ENCODE measurements at places on chromosomes 12 and 14. TPM values are rescaled to one million over a fixed set of nuclear protein-coding genes. Genes with fewer than 3 reads are reported as not detected.

GRCh38 chr12:2348482-2348852 is 295.7 kb downstream of the CACNA1C start:
- DNase-seq: no peak

Gene RFLNA
- total RNA-seq: 1.1 TPM

Gene EFS
- total RNA-seq: 10.8 TPM

DNA sequence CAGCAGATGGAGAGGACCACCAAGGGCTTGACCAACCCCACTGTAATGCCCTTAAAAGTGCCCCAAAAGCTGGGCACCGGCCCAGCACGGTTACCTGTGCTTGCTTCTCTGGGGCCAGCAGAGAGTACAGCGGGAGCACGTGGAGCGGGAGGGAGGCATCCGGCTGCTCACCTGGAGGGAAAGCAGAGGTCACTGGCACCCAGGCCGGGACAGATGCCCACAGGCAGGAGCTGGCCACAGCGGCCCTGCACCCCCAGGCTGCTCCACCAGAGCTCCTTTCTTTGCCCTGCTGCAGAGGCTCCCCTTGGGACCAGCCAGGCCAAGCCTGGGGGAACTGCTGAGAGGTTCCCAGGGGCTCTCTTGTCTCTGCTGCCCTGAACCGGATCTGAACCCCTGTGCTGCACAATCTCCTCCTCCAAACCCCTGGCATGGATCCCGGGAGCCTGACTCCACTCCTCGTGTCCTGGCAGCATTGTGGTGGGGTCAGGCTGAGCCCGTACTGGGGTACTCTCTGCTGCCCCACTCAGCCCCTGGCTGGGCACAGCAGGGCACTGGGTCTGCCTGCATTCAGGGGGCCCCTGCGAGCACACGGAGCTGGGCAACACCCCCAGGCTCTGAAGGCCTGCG is 24.0 kb downstream of the DHX37 start:
- no peak for DNase-seq

Gene APOF
- not detected for total RNA-seq

Gene SERPINA1
- not detected for total RNA-seq

DNA sequence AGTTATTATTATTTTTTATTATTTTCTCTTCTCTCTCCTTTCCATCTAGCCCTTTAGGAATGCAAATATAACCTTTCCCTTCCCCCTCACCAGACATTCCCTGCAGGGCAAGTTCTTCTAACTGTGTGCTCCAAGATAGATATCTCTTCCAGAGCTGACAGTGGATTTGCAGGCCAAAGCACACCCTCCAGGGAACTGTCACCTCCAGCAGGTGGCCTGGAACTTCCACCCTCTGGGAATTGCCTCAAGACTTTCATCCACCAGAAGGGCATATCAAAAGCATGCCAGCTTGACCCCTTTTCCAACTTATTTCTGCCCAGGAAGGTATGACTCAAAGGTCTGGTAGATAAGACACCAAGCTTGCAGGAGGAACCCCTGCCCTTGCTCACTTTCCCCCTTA is 13.6 kb upstream of the KCNA5 start:
- DNase-seq: no peak

Gene CLEC4C
- not detected for total RNA-seq

GRCh38 chr12:18837505-18837904 is 99.6 kb downstream of the CAPZA3 start:
- peak; percentile 29 for DNase-seq

Gene SERPINA6
- total RNA-seq: not detected

Gene CLEC2B
- total RNA-seq: 16.5 TPM

DNA sequence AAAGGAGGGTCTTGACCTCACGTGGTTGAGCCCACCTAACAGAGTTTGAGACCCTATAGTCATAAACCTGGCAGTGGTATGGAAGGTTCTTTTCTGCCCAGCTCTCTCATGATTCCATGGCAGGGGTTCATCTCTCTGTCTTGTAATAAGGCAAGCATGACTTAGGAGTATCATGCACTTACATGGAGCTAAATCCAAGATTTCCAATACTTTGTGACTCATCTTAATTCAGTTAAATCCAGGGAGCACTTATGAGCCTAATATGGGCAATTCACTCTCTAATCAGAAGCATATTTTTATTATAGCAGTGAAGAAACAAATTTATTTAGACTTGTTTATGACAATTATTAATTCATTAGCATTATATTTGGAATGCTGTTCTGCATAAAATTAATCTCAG is 131.8 kb upstream of the CPSF6 start:
- DNase-seq: peak; percentile 39

Gene KRT6A
- total RNA-seq: not detected

GRCh38 chr12:1056390-1056789 is 65.4 kb downstream of the ERC1 start:
- DNase-seq: no peak
